Activated T-cell treated with anti-CD3 and anti-CD28 coated beads, Interleukin-2, amount 50 U/mL, for 72 hours (primary cell): ENCODE measurements at places on chromosomes 11 and 22. TPM values are rescaled to one million over a fixed set of nuclear protein-coding genes. Genes with fewer than 3 reads are reported as not detected.

Gene ADAMTS15
- 0.07 TPM for total RNA-seq

Gene OR52I1
- total RNA-seq, result not detected

Gene SEZ6L
- 0.05 TPM for total RNA-seq

GRCh38 chr22:21832291-21833290, 34.9 kb downstream of the MAPK1 start:
- H3K36me3 ChIP-seq, result no peaks in the 10 kb centered on the region
- H3K27ac ChIP-seq, result no peak overlapping the region
- H3K4me1 ChIP-seq, result peaks cover 75% of the 10 kb centered on the region
- no peak for DNase-seq

- H3K4me1 ChIP-seq, result peaks cover 9% of the 10 kb centered on the region
- peaks cover 3% of the 10 kb centered on the region for H3K36me3 ChIP-seq
- no peaks in the 10 kb centered on the region for H3K27me3 ChIP-seq
- no peak for DNase-seq
- H3K4me3 ChIP-seq, result no peak overlapping the region
Observed at GRCh38 chr11:48129697-48130395, 86.8 kb upstream of the OR4B1 start.

GRCh38 chr22:48175721-48176120, 1413.3 kb downstream of the TBC1D22A start:
- no peaks in the 10 kb centered on the region for H3K27me3 ChIP-seq
- DNase-seq, result no peak
- no peaks in the 10 kb centered on the region for H3K4me1 ChIP-seq
- H3K4me3 ChIP-seq, result no peak overlapping the region
- H3K36me3 ChIP-seq, result no peaks in the 10 kb centered on the region

GRCh38 chr11:6646576-6646917, 9.1 kb downstream of the DCHS1 start:
- no peaks in the 10 kb centered on the region for H3K27me3 ChIP-seq
- no peak for DNase-seq
- no peaks in the 10 kb centered on the region for H3K4me1 ChIP-seq

DNA sequence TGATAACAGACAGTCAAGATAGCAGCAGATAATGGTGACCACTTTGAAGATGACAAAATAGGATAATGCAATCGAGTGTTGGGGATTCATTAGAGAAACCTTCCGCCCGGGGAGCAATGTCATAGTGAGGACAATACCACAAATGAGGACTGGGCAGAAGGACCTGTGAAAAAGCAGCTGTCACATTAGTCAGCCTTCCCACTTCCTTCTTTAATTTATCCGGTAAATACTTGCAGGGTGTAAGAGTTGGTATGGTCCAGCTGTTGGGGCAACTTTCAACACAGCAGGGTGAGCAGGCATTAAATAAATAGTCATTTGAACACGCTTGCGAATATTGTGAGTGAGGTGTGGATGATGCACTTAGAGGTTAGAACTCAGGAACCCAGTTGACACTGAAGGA, 132.5 kb upstream of the KIRREL3 start:
- no peaks in the 10 kb centered on the region for H3K27me3 ChIP-seq
- no peak for DNase-seq
- no peaks in the 10 kb centered on the region for H3K4me1 ChIP-seq
- H3K27ac ChIP-seq, result no peak overlapping the region
- H3K4me3 ChIP-seq, result no peak overlapping the region

- peaks cover 2% of the 10 kb centered on the region for H3K36me3 ChIP-seq
- H3K4me3 ChIP-seq, result peak overlapping the region; percentile 91
- H3K27ac ChIP-seq, result no peak overlapping the region
- H3K4me1 ChIP-seq, result peaks cover 16% of the 10 kb centered on the region
- no peaks in the 10 kb centered on the region for H3K27me3 ChIP-seq
Observed at GRCh38 chr11:64165481-64165841, 452 bp downstream of the MACROD1 start.

- no peaks in the 10 kb centered on the region for H3K27me3 ChIP-seq
- H3K36me3 ChIP-seq, result peaks cover 1% of the 10 kb centered on the region
- H3K4me3 ChIP-seq, result peak overlapping the region; percentile 96
- peaks cover 51% of the 10 kb centered on the region for H3K4me1 ChIP-seq
- peak; percentile 93 for DNase-seq
Observed at GRCh38 chr11:62705880-62706849, 1.1 kb downstream of the BSCL2 start.

GRCh38 chr11:12842933-12843636, 166.0 kb upstream of the RASSF10 start:
- no peaks in the 10 kb centered on the region for H3K4me1 ChIP-seq
- H3K4me3 ChIP-seq, result no peak overlapping the region
- peaks cover 25% of the 10 kb centered on the region for H3K27me3 ChIP-seq
- no peaks in the 10 kb centered on the region for H3K36me3 ChIP-seq
- H3K27ac ChIP-seq, result no peak overlapping the region
